ENCODE measurements at places on chromosomes 16 and 17. TPM values are rescaled to one million over a fixed set of nuclear protein-coding genes. Genes with fewer than 3 reads are reported as not detected.

DNA sequence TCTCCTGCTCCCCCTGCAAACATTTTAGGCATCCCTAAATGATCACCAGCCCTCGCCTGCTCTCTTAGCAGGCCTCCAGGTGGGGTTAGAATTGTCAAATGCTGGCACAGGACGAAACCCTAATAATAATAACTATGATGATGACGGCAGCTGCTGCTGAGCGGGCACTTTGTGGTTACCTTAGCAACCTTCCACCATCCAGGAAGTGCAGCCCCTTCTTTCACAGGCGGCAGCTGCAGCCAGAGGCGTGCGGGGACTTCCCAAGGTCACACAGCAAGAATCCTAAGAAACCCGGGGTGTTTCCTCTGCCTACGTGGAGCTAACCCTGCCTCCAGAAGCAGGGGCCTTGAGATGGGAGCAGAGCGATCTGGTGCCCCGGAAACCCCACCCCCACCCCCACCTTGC is 22.4 kb upstream of the EIF1 start:
- DNase-seq, result no peak

GRCh38 chr17:32123782-32124181 is 18.5 kb upstream of the RHOT1 start:
- no peak for DNase-seq

DNA sequence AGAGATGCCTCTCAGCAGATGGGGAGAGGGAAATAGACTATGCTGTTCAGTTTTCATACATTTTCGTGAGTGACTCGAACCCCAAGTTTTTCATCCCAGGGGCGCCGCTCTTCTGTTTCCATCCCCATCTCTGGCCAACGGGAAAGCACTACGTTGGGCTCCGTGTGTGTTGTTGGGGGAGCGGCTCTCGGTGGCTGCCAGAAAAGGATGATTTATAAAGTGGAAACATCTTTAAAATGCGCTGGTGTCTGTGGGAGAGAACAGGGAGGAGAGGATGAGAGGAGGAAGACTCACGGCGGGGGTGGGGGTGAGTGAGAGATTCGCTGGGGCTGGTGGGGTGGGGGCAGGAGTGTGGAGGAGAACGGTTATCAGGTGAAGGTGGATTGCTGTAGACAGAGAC is 5.8 kb downstream of the TBX4 start:
- no peak for DNase-seq

GRCh38 chr16:70638814-70639792 is 7.3 kb upstream of the IL34 start:
- DNase-seq, result no peak

GRCh38 chr17:7650509-7651096 is at the start of gene ATP1B2:
TSS of gene ATP1B2 (plus strand) at chr17:7650926. CDS start at chr17:7651519, 593 bp downstream.
- DNase-seq, result peak; percentile 96

DNA sequence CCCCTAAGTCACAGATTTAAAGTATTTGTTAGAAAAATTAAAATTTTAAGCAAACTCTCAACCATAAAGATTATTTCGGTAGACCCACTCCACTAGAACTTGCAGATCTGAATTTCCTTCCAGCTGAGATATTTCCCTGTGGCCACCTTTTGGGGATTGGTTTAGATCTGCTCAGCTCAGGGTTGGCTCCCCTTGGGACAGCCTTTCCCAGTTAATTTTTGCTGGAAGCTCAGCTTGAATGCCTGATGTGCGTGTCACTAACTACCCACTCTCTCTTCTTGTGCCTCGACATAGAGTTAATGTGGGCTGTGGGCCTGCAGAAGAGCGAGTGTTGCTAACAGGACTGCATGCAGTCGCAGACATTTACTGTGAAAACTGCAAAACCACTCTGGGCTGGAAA is 57.6 kb downstream of the YPEL2 start:
- no peak for DNase-seq

GRCh38 chr17:19244357-19244756 is 7.2 kb downstream of the EPN2 start:
- DNase-seq, result no peak

DNA sequence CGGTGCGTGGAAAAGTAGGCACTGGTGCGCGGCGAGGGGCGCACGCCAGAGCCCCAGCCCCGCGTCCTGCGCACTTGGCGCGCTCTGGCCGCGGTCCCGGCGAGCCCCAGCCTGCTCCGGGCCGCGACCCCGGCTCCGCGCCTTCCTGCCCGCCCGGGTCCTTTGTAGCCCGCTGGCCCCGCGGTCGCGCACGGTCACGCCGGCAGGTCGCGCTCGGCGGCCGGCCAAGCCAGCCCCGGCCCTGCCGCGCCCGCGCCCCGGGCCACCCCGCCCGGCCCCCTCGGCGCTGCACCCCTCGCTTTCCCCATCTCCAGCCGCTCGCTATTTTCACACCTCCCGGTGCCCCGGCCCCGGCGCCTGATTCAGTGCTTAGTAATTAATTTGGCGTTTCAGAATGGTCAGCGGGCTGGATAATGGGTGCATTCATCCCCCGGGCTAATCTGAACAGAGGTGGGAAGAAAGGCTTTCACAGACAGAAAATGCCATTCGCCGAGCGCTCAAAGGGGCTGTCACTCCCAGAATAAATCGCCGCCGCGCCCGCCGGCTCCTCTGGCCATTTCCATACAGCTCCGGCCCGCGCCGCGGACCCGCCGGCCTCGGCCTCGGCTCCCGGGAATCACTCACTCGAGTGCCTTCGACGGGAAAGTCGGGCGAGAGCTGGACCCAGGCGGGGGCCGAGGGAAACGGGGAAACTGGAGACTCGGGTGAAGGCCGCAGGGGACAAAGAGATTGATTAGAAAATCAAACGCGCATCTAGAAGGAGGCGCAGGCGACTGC is 17.8 kb upstream of the NTN1 start:
- peak; percentile 55 for DNase-seq

DNA sequence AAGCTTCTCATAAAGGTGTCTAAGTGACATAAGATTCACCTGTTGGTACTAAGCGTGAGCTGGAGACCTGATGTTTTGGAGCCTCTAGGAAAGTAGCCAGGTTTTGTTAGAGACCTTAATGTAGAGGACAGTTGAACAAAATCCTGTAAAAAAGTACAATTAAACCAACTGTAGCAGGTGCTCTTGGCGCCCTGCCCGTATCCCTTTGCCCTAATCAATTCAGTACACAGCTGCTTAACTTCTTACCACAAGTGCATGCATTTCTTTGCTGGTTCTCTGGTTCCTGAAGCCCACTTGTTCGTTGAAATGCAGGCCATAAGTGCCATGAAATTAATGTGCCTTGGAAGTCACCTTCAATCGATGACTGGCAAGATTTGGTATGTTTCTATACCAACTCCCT is 24.4 kb downstream of the GLP2R start:
- DNase-seq, result no peak

DNA sequence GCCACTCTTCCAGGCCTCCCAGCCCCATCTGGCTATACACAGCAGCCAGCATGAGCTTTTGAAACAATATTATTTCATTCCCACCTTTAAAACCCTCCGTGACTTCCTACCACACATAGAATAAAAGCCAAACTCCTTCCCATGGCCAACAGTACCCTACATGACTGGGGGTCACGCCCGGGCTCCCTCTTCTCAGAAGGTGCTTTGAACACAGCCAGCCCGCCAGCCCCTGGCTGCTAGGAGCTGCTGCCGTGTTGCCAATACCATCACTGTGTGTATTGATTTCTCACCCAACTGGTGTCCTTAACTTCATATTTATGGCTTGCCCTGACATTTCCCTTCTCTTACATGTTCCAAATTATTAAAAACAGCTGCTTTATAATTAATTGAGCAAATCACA is 111.2 kb downstream of the GNAO1 start:
- DNase-seq, result no peak

DNA sequence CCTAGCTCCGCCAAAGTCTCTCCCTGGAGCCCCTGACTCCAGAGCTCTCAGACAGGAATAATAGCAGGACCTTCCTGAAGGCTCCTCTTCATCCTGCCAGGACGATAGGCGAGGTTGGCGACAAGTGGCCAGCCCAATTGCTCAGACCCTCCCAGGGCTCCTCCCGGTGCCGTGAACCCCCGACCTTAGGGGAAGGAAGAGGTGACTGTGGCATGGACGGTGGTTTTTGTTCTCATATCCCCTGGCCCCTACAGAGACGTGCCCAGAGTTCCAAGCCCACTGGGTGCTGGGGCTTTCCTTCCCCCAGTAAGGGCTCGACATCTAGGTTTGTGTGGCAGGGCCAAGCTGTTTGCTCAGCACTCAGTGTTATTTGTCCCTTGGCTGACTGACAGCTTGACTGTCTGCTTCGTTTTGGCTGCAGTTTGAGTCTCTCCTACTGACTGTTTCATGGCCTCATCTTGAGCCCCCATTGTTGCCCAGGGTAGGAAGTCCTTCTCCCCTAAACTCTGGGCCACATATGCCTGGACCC is 4.6 kb upstream of the ADCY7 start:
- DNase-seq, result no peak

DNA sequence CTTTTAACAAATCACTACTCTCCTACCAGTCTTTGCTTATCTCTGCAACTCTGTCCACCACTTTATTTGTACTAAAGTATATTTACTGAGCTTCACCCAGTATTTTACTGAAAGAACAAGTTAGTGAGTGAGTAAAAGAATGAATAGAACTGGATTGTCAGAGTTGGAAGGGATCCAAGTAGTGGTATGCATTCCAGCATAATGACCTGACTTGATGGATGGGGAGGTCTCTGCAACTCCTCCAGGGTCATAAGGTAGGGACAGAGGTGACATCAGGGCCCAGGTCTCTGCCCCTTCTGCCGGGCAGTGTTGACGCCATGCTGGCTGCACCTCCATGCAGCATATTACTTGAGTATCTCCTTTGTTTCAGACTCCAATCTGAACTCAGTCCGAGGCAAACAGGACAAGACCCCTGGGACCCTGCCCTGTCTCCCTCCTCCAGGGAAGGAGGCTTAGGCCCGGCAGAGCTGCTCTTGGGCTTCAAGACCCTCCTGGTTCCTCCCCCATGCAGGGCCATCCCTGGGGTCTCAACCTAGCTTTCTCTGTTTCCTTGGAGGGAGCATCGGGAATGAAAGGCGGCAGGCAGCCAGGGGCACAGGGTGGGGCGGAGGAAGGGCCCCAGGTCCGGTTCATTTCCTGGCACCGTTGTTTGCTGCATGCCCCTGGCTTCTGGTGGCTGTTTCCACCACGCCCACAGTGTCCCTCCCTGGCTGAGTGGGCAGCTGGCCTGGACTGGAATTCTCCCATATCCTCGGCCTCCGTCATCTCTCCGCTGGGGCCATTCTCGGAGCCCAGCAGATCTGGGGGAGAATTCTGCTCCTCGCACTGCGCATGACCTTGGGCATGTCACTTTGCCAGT is 12.4 kb upstream of the ITGA3 start:
- no peak for DNase-seq

NAA60 gene
- total RNA-seq, result 50.3 TPM

PRSS22 gene
- 2.3 TPM for total RNA-seq

KRTAP4-1 gene
- not detected for total RNA-seq

OTOA gene
- 0.07 TPM for total RNA-seq

KRTAP17-1 gene
- not detected for total RNA-seq

RPTOR gene
- 35.6 TPM for total RNA-seq

NTN1 gene
- 3.1 TPM for total RNA-seq

RHBDL1 gene
- total RNA-seq, result 6.7 TPM

METRNL gene
- total RNA-seq, result 29.3 TPM

OTOP3 gene
- total RNA-seq, result not detected
